ENCODE measurements at places on chromosomes 13 and 19.

- no peak for DNase-seq
Observed at GRCh38 chr13:110644892-110645521, 29.7 kb downstream of the NAXD start.

DNA sequence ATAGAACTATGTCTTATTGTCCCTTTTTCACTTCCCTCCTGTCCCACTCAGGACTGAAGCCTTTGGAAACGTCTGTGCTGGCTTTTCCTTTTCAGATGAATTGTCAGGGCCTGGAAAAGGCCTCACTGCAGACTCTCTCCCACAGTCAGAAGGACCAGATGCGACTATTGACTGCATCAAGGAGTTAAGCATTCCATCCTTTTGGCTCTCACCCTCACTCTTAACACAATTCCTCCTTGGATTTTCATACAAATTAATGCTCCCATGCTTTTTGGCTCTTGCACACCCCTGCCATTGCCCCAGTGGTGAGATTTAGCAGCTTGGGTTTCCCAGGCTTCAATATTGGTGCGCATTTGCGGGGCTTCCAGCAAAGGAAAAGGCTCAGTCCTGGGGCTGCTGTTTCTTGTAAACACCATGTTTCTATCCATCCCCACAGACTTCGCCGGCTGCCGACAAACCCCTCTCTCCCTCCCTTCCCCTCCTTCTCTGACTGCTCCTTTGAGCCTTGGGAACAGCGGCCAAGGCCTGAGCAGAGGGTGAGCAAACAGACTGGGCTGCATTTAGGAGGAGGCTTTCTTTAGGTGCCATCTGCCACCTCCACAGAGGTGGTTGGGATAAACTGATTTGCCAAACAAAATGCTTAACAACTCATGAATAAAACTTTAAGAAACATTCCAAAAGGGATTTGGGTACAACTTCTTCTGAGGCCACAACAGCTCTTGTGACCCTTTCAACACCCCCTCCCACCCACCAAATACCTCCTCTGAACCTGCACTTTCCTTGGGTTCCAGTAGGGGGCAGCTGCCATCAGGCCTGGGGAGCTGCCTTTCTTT lies 48.6 kb upstream of the PCDH8 start:
- no peak for DNase-seq

- DNase-seq, result no peak
Observed at GRCh38 chr19:49456326-49456725, 3.3 kb downstream of the ALDH16A1 start.

- DNase-seq, result no peak
Observed at GRCh38 chr13:99258946-99259345, 767 bp upstream of the GPR18 start.

DNA sequence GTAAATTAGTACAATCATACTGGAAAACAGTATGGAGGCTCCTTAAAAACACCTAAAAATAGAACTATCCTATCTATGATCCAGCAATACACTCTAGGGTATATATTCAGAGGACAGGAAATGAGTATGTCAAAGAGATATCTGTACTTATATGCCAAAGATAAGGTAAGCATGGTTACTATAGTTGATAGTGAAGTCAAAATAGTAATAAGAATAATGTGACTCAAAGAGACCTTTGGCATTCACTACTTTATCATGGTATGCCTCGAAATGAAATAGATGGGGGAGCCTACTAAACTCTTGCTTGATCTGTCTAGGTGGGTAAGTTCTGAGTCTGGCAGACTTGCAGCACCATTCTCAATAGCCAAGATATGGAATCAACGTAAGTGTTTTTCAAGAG lies 30.3 kb downstream of the FXYD5 start:
- DNase-seq, result no peak

GRCh38 chr19:16670291-16670690 lies 9.4 kb downstream of the TMEM38A start:
- no peak for DNase-seq

DNA sequence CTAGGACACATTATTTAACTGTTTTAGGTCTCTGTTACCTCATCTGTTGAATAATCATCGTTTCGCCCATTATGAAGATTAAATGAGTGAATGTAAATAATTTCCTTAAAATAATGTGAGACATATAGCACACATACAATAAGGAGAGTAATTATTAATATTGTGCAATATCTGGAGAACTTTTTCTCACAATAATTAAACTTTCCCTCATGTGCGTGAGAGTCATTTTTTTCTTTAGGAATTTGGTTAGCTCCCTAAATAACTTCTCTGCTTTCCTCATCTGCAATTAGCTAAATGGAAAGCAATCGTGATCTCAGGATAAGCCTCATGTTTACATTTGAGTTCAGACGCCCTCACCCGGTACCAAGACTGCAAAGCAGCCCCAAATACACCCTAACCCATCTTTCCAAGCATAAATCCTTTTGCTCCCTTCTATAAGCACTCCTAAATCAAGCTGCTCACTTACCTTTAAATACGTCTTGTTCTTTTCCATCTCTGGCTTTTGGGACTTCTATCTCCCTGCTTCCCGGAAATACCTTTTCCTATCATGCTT lies 78.8 kb downstream of the MZT1 start:
- no peak for DNase-seq

DNA sequence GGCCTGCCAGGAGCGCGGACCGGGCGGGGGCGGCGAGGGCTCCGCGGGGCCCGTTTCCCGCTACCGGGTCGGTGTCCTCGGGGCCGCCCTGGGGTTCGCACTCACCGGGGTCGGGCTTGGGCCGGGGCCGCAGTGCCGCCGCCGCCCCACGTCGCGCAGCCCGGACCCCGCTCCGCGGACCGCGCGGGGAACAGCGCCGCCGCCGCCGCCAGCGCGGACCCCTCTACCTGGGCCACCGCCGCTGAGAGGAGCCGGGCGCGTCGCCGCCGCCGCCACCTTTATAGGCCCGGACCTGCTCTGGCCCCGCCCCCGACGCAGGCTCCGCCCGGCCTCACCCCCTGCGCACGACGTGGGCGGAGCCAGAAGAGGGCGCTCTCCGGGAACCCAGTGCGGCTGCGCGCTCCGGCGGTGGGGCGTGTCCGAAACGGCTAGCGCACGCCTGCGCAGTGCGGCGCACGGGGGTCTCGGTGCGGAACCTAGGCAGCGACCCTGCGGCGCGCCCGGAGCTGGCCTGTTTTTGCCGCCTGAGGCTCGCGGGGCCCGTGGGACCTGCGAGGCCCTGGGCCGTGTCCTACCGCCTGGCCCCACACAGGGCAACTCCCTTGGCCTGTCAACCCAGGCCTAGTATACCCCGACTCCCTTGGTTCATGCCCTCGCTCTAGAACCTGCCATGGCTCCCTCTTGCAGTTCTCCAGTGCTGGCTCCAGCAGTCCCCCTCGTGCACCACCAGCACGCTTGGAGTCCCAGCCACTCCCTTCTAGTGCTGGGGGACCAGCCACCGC lies at the start of gene MKNK2:
MKNK2 (minus strand) TSS at position 254 of the 782 bp plus-strand sequence. CDS start 393 bp downstream, outside the sequence.
- DNase-seq, result peak; percentile 90

DNA sequence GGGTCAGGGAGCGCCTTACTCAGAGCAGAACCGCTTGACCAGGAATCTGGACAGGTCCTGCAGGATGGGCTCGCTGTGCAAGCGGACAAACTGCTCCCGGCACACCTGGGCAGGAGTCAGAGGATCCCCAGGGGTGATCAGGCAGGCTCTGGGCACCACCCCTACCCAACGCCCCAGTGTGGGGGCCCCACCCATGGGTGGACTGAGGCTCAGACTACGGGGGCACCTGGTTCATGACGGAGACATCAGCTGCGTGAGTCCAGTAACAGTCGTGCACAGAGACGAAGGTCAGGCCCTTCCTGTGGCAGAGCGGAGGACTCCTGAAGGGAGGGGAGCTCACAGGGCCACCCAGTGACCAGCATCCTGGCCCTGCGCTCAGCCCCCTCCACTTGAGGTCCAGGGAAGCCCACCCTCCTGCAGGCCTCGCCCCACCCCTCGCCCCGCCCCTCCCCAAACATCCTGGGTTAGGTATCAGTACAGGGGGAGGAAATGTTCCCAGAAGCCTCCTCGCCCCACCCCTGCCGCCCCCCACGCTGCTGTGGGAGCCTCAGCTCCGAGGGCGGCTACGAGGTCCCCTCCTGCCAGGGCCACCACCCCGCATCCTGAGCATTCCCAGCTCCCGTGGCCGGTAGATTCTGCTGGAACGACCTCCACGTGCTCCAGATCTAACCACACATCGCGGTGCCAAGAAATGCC lies 15.6 kb downstream of the POLRMT start:
- DNase-seq, result no peak

GRCh38 chr13:107834281-107834680 lies 381.1 kb downstream of the LIG4 start:
- no peak for DNase-seq

DNA sequence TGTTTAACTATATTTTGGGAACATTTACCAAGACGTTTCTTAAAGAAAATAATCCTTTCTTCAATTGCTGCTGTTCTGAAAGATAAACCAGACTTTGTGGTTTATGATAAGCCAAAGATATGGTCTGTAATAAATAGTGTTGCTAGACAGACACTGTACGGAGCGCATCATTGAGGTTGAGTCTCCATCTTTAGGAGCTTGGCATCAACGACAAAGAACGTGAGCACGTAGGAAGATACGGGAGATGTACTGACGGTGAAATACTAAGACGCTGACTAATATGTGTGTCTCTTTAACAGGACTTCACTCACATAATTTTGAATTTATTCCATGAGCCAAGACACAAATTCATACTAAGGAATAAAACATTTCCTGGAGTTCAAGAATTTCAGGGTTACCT lies 16.2 kb downstream of the TEX29 start:
- DNase-seq, result no peak

GRCh38 chr13:42821437-42821836 lies 40.1 kb downstream of the FAM216B start:
- DNase-seq, result no peak

GRCh38 chr19:49690656-49691242 lies at the start of gene CPT1C:
Gene CPT1C (plus strand): TSS chr19:49691116. CDS start chr19:49692253, 1,137 bp downstream.
- DNase-seq, result no peak

DNA sequence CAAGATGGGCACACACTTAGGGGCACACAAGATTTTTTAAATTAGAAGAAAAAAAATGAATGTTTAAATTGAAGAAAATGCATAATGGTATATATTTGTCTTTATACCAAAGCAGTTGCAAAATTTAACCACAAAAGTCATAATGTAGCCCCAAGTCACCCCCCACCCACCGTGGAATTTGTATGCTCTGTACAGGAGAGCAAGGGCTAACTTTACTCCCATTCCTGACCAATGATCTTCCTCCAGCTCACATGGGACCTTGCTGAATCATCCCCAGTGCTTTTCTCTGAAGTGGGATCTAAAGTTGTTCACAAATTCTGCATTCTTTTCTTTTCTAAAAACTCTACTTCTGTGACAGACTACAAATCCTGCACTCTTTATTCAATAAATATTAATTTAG lies 597.0 kb downstream of the UQCRFS1 start:
- no peak for DNase-seq

- no peak for DNase-seq
Observed at GRCh38 chr13:73603646-73604045, 530.6 kb downstream of the KLF12 start.

DNA sequence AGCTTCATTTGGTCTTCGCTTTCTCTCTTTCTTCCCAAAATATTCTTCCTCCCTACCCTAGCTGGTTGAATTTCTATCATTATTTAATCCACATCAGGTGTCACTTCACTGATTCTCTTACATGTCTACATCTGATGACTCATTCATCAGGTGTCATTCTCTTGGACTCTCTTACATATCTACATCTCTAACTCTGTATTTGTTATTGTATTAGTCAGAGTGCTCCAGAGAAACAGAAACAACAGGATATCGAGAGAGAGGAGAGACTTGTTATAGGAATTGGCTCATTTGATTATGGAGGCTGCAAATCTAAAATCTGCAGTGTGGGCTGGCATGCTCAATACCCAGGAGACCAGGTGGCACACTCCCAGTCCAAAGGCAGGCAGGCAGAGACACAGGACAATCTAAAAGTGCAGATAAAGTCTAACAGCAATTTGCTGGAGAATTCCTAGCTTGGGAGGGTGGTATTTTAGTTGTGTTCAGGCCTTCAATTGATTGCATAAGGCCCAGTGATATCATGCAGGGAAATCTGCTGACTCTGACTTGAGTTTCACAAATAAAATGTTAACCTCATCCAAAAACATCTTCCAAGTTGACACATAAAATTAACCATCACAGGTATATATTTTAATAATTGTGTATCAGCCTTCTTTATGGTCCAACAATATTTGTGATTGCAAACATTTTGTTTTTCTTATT lies 541.4 kb upstream of the SLITRK5 start:
- DNase-seq, result no peak

DNA sequence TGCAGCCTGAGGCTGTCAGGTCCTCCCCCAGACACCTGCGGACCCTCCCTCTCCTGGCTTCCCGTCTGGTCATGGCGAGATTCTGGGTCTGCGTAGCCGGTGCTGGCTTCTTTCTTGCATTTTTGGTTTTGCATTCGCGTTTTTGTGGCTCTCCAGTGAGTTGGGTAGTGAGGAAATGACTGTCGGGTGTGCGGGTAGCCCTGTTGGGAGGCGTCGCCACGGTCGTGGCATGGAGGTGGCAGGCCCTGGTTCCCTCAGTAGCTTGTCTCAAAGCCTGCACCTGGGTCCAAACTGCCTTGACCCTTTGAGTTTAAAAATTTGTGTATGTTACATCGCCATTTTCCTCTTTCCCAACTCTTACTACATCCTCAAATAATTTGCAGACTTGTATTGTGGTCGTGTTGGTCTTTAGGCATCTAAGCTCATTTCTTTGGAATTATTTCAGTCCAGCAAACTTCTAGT lies 344 bp downstream of the NHLRC3 start:
- DNase-seq, result no peak

- DNase-seq, result no peak
Observed at GRCh38 chr19:35973487-35973886, 21.5 kb upstream of the SDHAF1 start.

GRCh38 chr19:49779731-49780555 lies 13.1 kb downstream of the AP2A1 start:
- DNase-seq, result no peak

DNA sequence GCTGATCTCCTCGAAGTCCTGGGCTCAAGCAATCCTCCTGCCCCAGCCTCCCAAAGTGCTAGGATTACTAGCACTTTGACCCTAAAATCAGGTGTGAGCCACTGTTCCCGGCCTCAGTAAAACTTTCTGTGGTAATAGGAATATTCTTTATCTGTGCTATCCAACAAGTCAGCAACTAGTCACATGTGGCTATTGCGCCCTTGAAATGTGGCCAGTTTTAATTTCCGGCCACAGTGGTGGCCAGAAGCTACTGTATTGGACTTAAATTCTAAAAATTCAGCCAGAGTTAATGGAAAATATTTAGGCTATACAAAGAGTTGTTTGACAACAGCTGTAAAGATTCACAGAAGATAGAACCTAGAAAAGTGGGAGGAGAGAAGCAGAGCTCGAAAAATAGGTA lies 30.0 kb downstream of the KEAP1 start:
- DNase-seq, result no peak

DNA sequence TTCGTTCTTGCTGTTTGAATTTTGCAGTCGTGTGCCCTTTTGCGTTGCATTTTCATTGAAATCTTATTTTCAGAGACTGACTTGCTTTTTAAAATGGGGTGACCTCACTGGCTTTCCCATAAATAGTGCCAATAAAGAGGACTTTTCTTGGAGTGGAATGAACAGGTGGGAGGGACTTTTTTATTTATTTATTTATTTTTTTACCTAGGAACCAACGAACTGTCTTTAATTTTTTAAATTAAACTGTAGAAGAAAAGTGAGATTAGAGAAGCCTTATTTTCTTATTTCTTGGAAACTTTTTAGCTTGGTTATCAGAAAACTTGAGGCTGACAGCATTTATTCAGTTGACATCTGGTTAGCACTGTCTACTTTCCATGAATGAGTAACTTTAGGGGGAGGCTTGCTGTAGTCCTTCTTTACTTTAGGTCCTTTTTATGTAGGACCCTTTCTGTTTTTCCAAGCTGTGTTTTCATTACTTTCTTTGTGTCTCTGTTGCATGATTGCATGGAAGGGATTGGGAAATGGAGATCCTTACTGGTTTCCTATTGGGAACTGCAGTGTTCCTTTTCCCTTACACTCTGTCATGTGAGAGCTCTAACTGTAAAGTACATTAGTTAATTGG lies 1.7 kb downstream of the SLAIN1 start:
- DNase-seq, result no peak
